Activated CD4-positive, alpha-beta T cell treated with anti-CD3 and anti-CD28 coated beads, Interleukin-2, amount 50 U/mL, for 48 hours (primary cell): ENCODE measurements at places on chromosomes 2 and 18.

GRCh38 chr18:72848503-72849237 lies 19.1 kb downstream of the NETO1 start:
- DNase-seq: no peak

GRCh38 chr2:191758518-191759507 lies 80.9 kb downstream of the NABP1 start:
- DNase-seq: peak; percentile 61

DNA sequence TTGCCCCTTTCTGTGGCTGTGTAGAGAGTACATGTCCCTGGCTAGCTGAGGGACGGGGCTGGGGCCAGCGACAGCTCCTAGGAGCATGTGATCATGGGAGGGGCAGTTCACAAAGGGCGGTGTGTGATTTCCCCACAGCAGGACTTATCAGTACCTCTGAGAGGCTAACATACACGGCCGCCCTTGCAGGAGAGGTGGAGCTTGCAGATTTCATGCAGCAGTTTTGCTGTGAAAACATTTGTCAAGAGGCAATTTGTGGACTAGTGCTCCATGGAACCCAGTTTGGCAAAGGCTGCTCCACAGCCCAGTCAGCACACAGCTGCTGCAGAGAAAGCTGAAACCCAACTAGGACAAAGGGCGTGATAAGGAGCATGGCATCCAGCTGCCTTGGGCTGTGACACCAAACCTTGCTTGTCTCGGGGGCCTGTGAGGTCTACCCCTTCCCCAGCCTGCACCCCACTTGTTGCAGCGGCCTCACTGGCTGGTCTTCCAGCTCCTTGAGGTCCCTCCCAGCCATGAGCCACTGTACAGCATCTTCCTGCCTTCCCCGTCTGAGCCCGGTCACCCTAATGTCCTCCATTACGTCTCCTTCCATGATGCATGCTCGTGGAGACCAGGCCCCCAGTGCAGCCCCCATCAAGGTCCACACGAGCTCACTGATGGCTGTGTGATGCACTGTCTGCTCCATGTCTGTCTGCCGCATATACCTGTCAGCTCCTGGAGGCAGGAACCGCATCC lies 121.4 kb upstream of the HDAC4 start:
- DNase-seq: no peak

DNA sequence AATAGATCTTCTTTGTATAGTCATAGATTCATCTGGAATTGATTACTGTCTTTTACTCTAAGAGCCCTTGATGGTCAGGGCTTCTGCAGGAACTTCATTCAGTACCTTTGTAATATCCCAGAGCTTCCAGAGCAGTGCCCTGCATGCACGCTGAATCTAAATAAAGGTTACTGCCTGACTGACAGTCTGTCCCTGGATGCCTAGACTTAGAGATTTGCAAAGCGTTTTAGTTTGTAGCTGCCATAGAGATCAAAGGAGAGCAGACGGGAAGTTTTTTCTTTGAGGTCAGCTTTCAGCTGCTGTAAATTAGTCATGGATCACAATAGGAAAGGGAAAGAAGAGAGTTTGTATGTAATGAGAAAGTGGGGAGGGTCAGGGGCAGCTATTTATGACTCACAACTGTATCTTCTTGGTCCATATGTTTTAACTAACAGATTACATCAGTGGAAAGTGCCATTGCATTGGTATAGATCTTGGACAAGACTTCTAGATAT lies 45.2 kb upstream of the NYAP2 start:
- DNase-seq: no peak

DNA sequence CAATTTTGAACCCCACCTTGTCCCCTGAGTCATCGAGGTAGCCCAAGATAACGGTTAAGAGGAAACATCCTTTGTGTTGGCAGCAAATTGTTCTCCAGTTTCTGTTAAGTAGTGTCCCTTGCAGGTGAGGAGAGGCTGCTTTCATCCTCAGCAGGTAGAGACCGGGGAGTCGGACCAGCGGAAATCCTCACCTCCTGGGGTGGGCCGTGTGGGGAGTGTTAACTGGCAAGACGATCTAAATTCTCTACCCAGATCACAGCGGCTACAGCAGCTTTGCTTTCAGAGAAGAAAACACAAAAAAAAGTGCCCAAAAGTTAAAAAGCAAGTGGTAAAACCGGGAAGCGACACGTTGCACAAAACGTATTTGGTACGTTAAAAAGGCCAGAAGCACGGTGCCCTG lies 63.2 kb downstream of the ADI1 start:
- no peak for DNase-seq

DNA sequence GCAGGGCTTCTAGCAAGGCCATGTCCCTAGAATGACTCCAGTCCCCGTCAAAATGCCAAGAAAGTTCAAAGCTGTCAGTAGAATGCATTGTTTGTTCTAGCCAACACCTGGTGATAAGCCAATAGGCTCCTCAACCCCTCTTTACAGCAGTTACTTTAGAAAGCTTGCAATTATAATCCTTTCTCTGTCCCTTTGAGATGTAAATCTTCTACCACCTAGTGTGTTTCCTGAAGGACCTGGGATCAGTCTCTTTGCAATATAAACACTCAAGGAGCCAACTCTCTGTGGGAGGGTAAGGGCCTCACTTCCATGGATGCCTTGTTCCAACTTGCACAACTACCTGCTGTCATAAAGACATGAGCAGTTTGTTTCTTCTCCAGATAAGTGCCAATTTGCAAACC lies 301.8 kb downstream of the NBAS start:
- DNase-seq: no peak

GRCh38 chr2:231227310-231228162 lies 29.1 kb downstream of the ARMC9 start:
- DNase-seq: peak; percentile 45

GRCh38 chr2:129766374-129766993 lies 213.0 kb upstream of the RAB6C start:
- DNase-seq: no peak
